NCI-H345 (cell line): ENCODE measurements at places on chromosomes 4 and X.

- DNase-seq, result no peak
These were observed 298.2 kb upstream of the ARSJ start for GRCh38 chr4:114277690-114278089.

DNA sequence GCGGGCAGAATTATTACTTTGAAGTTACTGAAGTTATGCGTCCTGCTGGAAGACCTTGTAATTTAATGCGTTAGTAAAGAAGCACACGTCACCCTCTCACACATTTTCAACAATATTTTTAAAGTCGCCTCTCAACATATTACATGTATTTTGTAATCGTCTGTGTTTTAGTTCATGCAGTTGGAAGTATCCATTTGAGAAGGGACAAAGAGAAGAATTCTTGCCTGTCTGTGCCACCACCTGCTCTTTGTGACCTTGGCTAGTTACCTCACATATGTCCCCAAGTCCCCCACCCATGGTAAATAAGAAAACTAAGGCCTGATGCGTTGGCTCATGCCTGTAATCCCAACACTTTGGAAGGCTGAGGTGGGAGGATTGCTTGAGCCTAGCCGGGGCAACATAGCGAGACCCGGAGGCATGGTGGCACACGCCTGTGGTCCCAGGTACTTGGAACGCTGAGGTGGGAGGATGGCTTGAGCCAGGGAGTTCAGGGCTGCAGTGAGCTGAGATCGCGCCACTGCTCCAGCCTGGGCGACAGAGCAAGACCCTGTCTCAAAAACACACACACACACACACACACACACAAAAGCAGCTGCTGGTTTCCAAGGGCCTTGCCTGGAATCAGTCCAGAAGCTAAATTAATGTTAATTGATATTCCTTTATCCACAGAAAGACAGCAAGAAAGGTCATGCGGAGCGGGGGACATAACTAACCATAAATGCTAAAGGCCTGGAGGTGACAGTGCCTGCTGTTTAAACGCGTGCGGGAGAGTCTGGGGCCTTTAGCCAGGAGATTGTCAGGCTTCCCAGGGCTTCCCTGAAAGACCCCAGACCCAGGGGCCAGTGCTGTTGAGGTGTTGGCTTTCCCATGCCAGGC is 811 bp downstream of the TMEM187 start:
- no peak for DNase-seq

DNA sequence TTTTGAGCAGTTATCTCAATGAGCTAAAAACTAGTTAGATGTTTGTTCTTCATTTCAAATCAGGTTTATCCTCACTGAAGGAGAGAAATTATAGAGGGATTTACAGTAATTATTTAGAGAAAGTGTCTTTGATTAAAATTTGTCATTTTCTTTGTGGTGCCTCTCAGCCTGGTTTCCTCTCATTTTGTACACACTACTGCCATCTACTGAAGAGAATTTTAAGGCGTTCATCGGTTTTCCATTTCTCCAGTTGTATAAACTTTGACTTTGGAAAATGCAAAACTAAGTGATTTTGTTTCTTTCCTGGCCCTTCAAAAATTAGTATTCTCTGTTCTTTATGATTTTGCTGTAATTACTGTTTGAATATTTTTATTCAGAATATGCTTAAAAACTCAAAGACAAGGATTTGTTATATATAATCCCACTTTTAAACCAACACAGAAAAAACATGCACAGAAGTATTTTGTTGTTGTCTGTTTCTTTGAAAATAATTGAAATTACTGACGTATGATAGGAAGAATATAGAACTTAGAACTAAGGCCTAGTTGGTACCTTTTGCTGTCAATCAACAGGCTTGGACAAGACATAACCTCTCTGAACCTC is 34.4 kb upstream of the ANXA3 start:
- DNase-seq, result peak; percentile 3

- DNase-seq, result no peak
These were observed 189.9 kb downstream of the INPP4B start for GRCh38 chr4:142656178-142656577.
